ENCODE measurements at places on chromosomes 2 and 18. TPM values are rescaled to one million over a fixed set of nuclear protein-coding genes. Genes with fewer than 3 reads are reported as not detected.

KANSL1L gene
- total RNA-seq, result 18.6 TPM

KCNF1 gene
- 0.71 TPM for total RNA-seq

RRM2 gene
- 130 TPM for total RNA-seq

CREG2 gene
- total RNA-seq, result 0.62 TPM

GATA6 gene
- total RNA-seq, result 4.3 TPM
